ENCODE measurements at places on chromosomes 1 and 21. TPM values are rescaled to one million over a fixed set of nuclear protein-coding genes. Genes with fewer than 3 reads are reported as not detected.

Gene SMCP
- polyA plus RNA-seq: not detected

- peaks cover 8% of the 10 kb centered on the region for H3K4me1 ChIP-seq
- H3K27me3 ChIP-seq: peaks cover 11% of the 10 kb centered on the region
- no peak overlapping the region for H3K4me3 ChIP-seq
- no peak for DNase-seq
- H3K36me3 ChIP-seq: no peaks in the 10 kb centered on the region
Observed at GRCh38 chr1:203328714-203329122, 22.2 kb downstream of the FMOD start.

DNA sequence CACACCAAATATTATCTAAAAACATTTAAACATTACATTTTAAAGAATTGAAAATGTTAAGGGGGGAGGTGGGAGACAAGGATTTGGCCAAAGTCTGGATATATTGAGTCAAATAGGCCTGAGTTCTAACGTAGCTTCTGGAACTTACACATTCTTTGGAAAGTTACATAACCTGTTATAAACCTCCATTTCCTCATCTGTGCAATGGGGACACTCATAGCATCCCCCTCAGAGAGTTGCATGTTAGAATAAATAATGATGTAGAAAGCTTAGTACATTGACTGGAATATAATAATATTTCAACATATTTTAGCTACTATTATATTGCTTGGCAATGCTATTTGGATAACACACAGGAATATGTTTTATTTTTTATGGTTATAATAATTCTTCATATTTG lies 117.7 kb downstream of the ATG4C start:
- no peak overlapping the region for H3K27ac ChIP-seq
- no peaks in the 10 kb centered on the region for H3K36me3 ChIP-seq
- H3K4me1 ChIP-seq: no peaks in the 10 kb centered on the region
- no peak overlapping the region for H3K4me3 ChIP-seq

- H3K36me3 ChIP-seq: no peaks in the 10 kb centered on the region
- H3K27me3 ChIP-seq: no peaks in the 10 kb centered on the region
- no peak for DNase-seq
- H3K4me3 ChIP-seq: no peak overlapping the region
- no peaks in the 10 kb centered on the region for H3K4me1 ChIP-seq
Observed at GRCh38 chr21:41744028-41744930, 22.6 kb downstream of the RIPK4 start.

- no peaks in the 10 kb centered on the region for H3K27me3 ChIP-seq
- H3K27ac ChIP-seq: no peak overlapping the region
- DNase-seq: no peak
- H3K36me3 ChIP-seq: no peaks in the 10 kb centered on the region
- no peaks in the 10 kb centered on the region for H3K4me1 ChIP-seq
Observed at GRCh38 chr1:184399192-184399847, 12.5 kb downstream of the C1orf21 start.

All from endothelial cell of umbilical vein (primary cell).